ENCODE measurements at places on chromosomes 5 and 9.

- no peak for DNase-seq
Observed at GRCh38 chr5:154390096-154390495, 55.7 kb upstream of the SAP30L start.

- no peak for DNase-seq
Observed at GRCh38 chr5:89374818-89375521, 492.0 kb upstream of the MEF2C start.

- DNase-seq, result no peak
Observed at GRCh38 chr5:133853646-133854365, 114.6 kb downstream of the C5orf15 start.

- DNase-seq, result no peak
Observed at GRCh38 chr9:29640507-29640906, 2067.2 kb upstream of the C9orf72 start.

GRCh38 chr5:154850255-154851062 is at the start of gene FAXDC2:
TSS of gene FAXDC2 (minus strand) at chr5:154850603. CDS start at chr5:154838178, 12,425 bp downstream.
- peak; percentile 93 for DNase-seq

DNA sequence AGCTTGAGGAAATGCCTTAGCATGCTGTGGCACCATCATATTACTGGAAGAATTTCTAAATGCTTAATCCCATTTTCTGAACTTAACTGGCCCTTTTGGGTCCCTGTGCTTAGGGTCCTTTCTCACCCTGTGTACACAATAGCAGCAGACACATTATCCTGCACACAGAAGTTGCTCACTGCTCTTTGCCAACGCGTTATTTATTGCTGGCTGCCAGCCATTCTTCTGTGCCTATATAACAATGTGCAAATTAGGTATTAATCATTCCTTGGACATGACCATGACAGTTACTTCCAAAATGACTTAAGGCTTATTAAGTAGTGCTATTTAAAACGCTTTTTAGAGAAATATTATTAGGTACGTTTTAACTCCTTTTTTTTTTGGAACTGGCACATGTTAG is 134.7 kb downstream of the FBN2 start:
- no peak for DNase-seq

All from iris pigment epithelial cell (primary cell).